CD4-positive, alpha-beta T cell treated with Interleukin-2 at 100 ng/mL for 4 hours (primary cell): ENCODE measurements at places on chromosomes 13 and 19.

- DNase-seq, result no peak
Measured at GRCh38 chr13:51666374-51666773, 82.1 kb downstream of the WDFY2 start.

- DNase-seq, result no peak
Measured at GRCh38 chr19:4429771-4430171, 27.3 kb downstream of the CHAF1A start.

GRCh38 chr13:114114006-114114640, 18.3 kb downstream of the RASA3 start:
- no peak for DNase-seq

DNA sequence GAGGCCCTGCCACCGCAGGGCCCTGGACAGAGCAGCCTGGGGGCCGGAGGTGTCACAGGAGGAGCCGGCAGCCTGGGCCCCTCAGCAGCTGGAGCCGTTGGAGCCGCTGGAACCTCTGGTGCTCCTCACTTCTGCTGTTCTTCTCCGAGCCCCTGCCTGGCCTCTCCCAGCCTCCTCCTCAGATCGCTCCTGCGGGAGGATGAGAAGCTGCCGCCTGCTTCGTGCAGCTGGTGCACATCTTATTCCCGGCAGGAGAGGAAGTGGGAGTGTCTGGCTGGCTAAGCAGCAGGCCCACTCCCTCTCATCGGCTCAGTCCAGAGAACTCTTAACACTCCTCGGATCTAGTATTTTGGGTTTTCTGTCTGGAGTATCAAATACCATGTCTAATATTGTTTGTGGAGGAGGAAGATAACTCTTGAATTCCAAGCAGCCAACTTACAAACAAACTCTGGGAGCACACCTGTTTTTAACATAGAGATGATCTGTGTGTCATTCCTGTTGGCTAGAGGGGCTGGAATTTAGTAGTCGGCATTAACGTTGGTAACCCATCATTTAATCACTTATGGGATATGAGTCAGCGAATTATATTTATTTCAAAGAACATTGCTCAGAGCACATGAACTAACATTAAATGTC, 37.1 kb upstream of the RNF113B start:
- DNase-seq, result no peak
